ENCODE measurements at places on chromosomes 4 and X.

GRCh38 chrX:16239211-16239610 lies 71.9 kb downstream of the MAGEB17 start:
- DNase-seq = peak; percentile 23

DNA sequence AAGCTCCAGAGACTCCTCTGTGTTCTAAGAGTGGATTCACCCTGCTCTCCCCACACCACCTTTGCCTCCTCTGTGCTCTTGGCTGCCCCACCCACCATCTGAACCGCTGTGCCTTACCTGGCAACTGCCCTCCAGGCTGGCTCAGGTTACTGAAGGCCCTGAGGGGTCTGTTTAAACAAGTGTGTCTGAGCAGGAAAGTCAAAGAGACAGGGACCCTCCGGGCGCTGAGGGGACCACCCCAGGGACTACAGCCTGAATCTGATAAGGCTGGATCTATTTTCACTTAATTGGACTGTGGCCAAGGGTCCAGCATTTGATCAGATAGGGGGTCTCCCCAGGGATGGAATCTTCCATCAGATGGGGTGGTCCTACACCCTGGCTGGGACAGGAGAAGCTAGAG lies 10.4 kb upstream of the MSX1 start:
- no peak for DNase-seq

GRCh38 chr4:78002260-78002659 lies 54.9 kb upstream of the FRAS1 start:
- no peak for DNase-seq

DNA sequence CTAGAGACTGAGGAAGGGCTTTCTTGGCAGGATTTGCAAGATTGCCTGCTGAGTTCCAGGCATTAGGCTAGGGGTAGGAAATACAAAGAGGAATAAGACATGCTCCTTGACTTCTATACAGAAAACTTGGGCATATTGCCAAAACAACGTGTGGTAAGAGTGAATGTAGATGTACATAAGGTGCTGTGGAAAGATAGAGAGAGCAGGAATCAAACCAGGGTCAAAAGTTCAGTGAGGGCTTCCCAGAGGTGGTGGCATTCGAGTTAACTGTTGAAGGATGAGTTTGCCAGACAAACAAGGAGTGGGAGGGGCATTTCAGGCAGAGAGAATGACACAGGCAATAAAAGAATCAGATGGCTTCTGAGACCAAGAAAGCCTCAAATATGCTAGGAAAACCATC lies 187.9 kb downstream of the KDR start:
- DNase-seq = no peak
